Activated CD8-positive, alpha-beta T cell treated with anti-CD3 and anti-CD28 coated beads, Interleukin-2, amount 10 ng/mL, durations not matched to agents 7 days and 5 days (primary cell): ENCODE measurements at places on chromosomes 5 and 9. TPM values are rescaled to one million over a fixed set of nuclear protein-coding genes. Genes with fewer than 3 reads are reported as not detected.

GRCh38 chr9:136022731-136023409 lies 61.7 kb upstream of the UBAC1 start:
- DNase-seq, result no peak

Gene ZNF483
- total RNA-seq, result 2.2 TPM

DNA sequence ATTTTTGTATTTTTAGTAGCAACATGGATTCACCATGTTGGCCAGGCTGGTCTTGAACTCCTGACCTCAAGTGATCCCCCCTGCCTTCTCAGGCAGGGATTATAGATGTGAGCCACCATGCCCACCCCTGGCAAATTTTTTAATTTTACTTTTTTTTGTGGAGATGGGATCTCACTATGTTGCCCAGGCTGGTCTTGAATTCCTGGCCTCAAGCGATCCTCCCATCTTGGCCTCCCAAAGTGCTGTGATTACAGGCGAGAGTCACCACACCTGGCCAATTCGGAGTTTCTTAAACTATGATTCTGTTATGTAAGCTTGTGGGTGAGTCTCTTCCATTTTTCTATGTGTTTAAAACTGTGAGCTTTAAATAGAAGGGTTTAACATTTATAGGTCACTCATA lies 27.6 kb downstream of the PCBD2 start:
- DNase-seq, result no peak

DNA sequence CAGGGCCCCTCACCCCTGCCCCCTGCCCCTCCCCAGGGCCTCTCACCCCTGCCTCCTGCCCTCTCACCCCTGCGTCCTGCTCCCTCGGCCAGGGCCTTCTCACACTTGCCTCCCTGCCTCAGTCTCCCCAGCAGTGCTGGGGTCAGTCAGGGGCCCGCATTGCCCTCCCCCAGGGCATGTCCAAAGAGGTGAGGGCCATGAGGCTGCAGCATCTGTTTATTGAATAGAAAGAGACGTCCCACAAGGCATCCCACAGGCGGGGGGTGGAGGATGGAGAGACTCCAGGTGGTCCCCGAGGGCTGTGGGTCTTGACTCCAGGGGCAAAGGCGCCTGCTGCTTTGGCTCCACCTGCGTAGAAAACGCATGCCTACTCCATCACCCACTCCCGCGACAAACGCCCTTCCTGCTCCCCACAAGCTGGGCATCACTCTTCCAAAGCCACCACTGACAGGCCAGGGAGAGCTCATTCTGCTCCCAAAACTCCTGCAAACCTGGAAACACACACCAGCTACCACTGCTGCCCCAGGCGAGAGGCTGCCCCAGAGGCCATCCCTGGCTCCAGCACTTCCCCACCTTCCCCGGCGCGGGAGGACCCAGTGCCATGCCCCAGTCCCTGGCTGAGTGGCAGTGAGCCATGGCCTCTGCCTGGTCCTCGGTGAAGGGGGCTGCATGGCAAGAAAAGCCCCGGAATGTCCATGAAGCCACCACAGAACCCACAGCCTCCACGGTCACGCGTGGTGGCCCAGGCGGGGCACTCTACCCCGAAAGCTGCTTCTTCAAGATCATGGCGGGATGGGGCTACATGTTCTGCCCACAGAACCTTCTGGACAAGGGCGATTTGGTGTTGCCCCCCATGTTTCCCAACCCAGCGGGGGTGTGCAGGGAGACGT lies 1.6 kb upstream of the LCN8 start:
- no peak for DNase-seq

- no peak for DNase-seq
Observed at GRCh38 chr9:129954868-129955550, 88.0 kb downstream of the FNBP1 start.

GRCh38 chr5:1961952-1962595 lies 79.3 kb upstream of the IRX4 start:
- no peak for DNase-seq

- no peak for DNase-seq
Observed at GRCh38 chr9:8782237-8782636, 982.7 kb upstream of the DMAC1 start.

GRCh38 chr5:73596705-73597328 lies 29.2 kb upstream of the ARHGEF28 start:
- peak; percentile 30 for DNase-seq

DNA sequence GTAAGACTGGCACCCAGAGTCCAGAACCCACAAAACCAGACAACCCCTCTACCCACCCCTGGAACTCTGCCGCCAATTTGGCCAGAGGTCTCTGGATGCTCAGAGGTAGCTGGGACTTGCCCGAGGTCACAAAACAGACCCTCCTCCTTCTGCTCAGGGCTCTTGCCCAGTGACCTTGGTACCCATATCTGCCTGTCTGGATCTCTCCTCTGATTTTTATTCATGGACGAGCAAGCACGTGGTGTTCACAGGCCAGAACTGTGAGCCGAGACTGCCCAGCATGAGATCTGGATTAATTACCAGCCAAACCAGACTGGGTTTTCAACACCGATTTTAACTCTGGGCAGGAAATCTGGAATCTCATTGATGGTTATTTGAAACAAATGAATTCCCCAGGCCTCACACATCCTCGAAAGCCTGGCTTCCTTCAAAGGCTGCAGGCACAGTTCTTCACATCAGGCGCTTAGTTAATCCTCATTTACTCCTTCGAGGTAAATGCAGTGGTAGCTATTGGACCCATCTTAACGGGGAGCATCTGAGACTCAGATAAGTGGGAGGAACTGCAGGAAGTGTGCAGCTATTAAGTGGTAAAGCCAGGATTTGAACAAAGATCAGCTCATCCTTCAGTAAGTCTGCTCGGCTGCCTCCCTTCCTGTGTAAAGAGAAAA lies 21.4 kb downstream of the COL27A1 start:
- no peak for DNase-seq

Gene OR1J2
- not detected for total RNA-seq

- DNase-seq, result no peak
Observed at GRCh38 chr5:145586661-145587307, 248.4 kb downstream of the PRELID2 start.

Gene GRIA1
- not detected for total RNA-seq

Gene KCNN2
- not detected for total RNA-seq

Gene SLC4A9
- total RNA-seq, result 0.16 TPM

GRCh38 chr9:94855903-94856302 lies 129.4 kb downstream of the AOPEP start:
- no peak for DNase-seq

DNA sequence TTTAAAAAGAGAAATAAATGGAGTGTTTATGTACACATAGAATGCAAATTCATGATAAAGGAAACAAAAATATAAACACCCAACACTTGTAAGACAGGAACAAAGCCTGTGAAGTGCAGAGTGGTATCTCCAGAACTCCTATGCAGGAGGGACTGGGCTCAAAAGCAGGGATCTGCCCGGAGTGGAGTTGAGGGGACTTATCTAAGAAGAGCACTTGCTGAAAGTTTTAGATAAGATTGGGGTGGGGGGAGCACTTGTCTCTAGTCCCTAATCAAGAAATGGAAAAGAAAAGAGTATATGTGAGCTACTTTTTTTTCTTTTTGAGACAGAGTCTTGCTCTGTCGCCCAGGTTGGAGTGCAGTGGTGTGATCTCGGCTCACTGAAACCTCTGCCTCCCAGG lies 840.4 kb downstream of the MAT2B start:
- DNase-seq, result no peak

Gene ABHD17B
- 28.3 TPM for total RNA-seq

Gene MINAR2
- total RNA-seq, result not detected

Gene SOHLH1
- total RNA-seq, result not detected

- no peak for DNase-seq
Observed at GRCh38 chr5:170628028-170628427, 124.2 kb downstream of the KCNIP1 start.

- DNase-seq, result no peak
Observed at GRCh38 chr5:65192331-65192730, 289.4 kb downstream of the ADAMTS6 start.

GRCh38 chr9:89178830-89179539 lies 367 bp upstream of the SHC3 start:
- no peak for DNase-seq

DNA sequence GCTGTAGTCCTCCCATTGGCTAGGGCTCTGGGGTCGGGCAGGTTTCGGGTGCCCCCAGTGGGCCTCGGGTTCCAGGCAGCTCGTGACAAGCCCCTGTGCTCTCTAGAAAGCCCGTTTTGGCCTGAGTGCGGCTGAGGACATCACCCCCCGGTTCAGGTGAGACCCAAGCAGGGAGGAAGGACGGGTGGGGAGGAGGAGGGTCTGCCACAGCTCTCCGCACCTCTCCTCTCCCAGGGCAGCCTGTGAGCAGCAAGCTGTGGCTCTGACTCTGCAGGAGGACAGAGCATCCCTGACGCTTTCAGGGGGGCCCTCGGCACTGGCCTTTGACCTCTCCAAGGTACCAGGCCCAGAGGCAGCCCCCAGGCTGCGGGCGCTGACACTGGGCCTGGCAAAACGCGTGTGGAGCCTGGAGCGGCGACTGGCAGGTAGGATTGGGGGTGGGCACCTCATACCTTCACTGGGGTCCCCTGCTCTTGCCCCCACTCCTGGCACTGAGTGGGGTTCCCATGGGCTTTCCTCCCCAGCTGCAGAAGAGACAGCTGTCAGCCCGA lies 672 bp downstream of the PAXX start:
- no peak for DNase-seq

DNA sequence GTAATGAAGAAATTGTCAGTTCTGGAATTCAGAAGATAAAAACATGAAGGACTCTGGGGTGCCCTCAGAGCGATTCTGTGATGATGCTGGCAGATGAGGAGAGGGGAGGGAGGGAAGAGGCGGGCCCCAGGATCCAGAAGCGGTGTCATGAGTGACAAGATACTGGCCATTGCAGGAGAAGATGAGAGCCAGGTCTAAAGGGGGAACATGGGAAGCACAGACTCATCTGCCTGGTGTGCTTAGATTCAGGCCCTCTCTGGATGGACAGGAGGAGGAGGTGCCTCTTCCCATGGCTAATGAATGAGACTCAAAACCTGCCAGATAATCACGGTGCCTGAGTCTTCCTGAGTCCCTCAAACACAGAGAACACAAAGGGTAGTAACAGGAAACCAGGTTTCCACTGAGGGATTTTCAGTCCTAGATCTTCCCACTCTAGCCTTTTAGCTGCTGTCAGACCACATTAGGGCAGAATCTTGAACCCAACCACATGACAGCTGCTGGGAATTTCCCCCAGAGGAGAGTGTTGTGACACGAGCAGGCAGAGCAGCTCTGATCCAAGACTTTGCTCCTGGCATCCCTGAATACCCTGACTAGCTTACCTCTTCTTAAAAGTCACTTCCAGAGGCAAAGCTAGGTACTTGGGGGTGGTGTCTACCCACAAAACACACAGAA lies 28.2 kb upstream of the HSPA9 start:
- no peak for DNase-seq

Gene ACOT12
- not detected for total RNA-seq

Gene SETD9
- total RNA-seq, result 4.7 TPM

GRCh38 chr9:129962889-129963703 lies 79.9 kb downstream of the FNBP1 start:
- peak; percentile 89 for DNase-seq

DNA sequence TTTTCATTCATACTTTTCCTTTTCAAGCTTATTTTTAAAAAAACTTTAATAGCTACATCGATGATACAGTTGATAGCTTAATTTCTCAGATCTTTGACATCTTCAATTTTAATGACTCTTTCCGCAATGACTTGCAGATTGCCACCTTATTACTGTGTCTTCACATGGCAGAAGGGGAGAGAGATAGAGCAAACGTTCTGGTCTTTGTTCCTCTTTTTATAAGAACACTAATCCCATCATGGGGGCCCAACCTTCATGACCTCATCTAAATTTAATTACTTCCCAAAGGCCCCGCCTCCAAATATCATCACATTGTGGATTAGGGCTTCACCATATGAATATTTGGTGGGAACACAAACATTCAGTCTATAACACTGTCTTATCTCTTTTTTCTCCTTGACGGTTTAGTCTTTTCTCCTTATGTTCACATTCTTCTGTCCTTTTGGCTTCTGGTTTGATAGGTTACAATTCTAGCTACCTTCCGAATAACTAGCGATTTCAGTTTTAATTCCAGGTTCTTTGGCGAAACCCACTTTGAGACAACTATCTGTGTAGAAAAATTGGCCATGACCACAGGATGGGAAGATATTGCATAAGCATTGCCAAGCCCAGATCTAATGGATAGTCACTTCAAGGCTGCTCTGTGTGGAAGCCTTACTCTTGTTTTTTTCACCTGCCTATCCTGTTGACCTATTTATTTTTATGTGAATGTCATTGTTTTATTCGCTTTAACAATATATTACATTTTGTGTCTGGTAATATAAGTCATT lies 5.0 kb downstream of the ZNF189 start:
- no peak for DNase-seq

DNA sequence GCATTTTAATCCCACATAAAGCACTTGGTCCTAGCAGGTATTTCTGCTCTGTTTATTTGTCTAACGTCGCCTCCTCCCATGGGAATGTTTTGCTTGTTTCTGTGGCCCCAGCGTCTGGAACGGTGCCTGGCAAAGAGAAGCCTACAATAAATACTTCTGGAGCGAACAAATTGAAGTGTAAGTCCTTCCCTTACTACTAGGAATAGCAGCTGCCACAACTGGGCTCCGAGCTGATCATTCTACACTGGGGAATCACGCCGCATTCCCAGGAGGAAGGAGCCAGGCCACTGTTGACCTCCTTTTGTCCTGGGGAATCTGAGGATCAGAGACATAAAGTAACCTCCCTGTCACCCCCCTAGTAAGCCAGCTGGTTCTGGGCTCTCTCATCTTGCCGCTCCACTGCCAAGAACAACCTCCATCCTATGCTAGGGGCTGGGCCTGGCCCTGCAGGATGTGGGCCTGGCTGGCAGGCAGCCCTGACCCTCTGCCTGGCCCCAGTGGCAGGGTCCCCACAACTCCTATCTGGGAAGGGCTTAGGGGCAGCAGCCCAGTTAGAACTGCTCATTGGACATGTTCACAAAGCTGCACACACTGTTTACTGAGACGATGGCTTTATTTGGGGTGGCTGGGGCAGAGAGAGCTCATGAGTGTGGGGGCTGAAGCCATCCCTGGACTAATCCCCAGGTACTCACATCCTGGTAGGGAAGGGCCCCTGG lies 82.8 kb downstream of the GTF3C4 start:
- DNase-seq, result no peak

DNA sequence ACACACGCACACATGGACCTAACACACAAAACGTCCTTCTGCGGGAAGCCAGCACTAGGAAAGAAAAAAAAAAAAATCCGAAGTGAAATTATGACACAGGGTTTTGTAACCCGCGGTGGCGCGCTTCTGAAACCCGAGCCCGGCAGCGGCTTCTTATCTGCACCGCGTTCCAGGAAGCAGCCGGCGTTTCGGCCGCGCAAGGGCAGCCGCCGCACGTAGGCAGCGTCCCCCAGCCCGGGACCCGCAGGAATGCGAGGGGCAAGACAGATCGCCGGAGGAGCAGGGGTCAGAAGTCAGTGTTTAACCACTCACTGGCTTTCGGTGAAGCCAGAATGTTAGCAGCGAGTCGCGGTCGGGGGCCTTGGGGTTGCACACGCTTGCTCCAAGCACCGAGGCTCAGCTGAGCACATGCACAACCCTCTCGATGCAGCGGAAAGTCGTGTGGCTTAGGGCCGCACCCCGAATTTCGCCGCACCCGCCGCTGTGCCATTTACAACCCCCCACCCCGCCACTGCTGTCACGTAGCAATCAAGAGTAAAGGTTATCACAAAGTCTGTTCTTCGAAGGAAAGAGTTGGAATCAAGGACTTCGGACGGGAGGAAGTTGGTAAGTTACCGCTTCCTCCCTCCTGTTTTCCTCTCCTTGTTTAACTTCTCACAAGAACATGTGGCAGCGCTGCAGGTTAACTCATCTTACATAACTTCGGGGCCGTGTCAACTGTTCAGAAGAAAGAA lies 167.9 kb downstream of the AUH start:
- peak; percentile 93 for DNase-seq

Gene FAM163B
- not detected for total RNA-seq
